ENCODE measurements at places on chromosomes 2 and 18.

DNA sequence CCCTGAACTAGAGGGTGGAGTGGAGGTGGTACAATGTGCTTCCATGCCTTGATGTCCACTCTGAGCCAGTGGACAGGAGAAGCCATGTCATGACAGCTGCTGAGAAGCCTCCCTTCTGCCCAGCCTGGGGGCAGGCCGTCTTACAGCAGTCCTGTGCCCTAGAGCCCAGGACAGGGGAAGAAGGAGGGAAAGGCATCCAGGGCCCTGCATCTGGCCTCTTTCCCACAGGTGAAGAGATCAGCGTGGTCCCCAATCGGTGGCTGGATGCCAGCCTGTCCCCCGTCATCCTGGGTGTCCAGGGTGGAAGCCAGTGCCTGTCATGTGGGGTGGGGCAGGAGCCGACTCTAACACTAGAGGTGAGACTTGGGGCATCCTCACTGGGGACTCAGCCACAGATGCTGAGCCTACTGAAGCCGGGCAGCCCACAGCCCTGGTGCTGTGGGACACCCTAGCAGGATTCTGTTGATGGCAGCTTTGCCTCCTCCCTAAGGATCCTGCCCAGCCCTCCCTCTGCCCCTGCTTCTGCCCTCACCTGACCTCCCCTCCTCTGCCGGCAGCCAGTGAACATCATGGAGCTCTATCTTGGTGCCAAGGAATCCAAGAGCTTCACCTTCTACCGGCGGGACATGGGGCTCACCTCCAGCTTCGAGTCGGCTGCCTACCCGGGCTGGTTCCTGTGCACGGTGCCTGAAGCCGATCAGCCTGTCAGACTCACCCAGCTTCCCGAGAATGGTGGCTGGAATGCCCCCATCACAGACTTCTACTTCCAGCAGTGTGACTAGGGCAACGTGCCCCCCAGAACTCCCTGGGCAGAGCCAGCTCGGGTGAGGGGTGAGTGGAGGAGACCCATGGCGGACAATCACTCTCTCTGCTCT, 3.1 kb downstream of the IL36RN start:
- no peak for DNase-seq

GRCh38 chr2:107276034-107276433, 390.1 kb upstream of the ST6GAL2 start:
- DNase-seq = no peak

GRCh38 chr2:63888490-63889402, 47.0 kb downstream of the UGP2 start:
- peak; percentile 51 for DNase-seq

DNA sequence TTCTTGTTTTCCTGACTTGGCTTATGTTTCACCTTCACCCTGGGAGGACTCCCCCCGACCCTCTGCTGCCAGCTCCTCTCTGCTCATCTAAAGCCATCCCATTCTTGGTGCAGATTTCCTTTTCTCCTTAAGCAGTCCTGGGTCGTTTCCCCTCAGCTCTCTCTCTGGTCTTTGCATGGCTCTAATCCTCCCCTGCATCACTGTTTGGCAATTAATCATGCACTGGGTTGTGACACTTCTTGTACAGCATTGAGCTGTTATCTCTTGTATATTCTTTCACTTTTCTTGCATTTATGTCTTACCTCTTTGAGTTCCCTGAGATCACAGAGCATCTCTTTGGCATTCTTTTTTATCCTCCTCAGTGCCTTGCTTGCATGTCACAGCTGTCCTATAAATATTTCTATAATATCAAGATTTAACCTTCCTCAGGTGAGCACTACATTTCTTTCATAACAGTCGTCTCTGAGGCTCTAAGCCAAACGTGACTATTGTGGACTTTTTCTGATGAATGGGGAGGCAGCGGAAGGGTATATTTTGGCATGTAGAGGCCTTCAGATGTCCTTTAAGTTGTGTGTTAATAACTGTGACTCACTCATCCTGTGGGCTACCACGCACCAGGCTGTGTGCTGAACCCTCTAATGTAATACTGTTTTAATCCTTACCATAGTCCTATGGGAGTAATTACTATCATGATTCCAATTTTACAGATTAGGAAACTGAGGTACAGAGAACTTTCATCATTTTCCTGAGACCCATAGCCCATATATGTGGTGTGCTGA, 507.5 kb downstream of the SLC4A3 start:
- no peak for DNase-seq

DNA sequence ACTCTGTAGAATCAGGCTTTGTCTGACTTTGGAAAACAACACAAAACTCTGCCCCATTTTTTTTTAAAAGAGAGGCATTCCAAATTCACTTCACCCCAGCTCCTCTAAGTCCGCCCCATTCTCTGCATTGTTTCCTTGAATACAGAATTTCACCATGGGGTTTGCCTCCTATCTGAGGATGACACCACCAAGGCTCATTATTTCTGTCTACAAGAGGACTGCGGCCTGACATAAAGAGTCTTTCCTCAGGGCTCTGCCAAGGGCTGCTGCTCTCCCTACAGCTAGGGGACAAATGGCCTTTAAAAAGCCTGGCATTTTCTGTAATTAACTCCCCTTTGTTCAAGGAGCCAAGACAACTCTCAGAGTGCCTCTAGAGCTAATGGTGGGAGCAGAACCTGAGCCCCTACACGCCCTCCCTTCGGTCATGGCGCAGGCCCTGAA, 4.6 kb downstream of the CHST10 start:
- no peak for DNase-seq

Measured in NCI-H69 (cell line).